ENCODE measurements at places on chromosomes 6 and 20.

- no peaks in the 10 kb centered on the region for H3K27me3 ChIP-seq
- no peaks in the 10 kb centered on the region for H3K4me1 ChIP-seq
- H3K36me3 ChIP-seq: no peaks in the 10 kb centered on the region
These were observed 43.0 kb downstream of the DNAAF9 start for GRCh38 chr20:3364323-3365013.

DNA sequence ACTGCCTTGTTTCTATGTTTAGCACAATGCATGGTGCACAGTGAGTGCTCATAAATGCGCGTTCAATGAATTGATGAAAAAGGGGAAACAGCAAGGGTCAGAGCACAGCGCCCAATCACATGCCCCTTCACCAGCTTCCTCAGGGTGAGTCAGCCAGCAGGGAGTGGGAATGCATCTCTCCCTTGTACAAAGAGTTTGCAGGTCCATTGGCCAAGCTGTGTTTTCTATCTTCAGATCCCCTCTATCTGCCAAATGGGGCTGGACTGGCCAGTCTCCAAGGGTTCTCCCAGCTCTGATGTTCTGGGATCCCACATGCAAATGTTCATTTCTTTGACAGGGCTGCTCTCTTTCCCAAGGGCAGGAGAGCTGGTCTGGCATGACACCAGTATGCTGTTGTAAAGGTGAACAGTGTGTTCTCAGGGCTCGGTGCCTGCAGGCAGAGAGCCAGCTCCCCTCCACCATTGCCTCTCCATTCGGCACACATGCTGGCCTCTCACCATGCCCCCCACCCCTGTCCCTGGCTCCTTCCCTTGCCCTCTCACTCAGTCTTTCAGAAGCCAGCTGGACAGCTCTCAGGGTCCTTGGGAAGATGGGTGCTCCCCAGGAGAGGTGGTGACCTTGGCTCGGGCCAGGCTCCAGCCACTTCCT lies 25.0 kb downstream of the ANGPT4 start:
- no peak for DNase-seq
- no peak overlapping the region for H3K27ac ChIP-seq
- no peak overlapping the region for H3K4me3 ChIP-seq
- no peaks in the 10 kb centered on the region for H3K4me1 ChIP-seq

DNA sequence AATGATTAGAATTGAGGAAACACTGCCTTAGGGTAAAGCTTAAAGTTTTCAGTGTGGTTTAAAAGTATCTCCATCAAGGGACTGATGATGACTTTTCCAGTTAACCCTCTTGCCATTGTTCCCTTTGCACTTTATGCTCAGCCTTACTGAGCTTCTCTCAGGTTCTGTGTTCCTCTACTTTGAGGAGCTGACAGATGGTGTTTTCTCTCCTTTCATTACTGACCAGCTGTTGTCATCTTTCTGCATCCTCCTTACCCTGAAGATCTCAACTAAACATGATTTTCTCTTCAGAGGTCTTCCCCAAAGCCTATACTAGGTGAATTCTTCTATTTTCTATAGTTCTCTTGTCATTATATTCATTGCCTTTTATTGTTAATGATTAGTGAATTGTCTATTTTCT lies 475.6 kb upstream of the SYNCRIP start:
- H3K4me3 ChIP-seq: no peak overlapping the region
- no peak for DNase-seq
- no peaks in the 10 kb centered on the region for H3K27me3 ChIP-seq
- no peak overlapping the region for H3K27ac ChIP-seq
- H3K4me1 ChIP-seq: no peaks in the 10 kb centered on the region

GRCh38 chr6:2687456-2687855 lies 63.3 kb downstream of the MYLK4 start:
- no peak for DNase-seq
- no peak overlapping the region for H3K27ac ChIP-seq
- no peak overlapping the region for H3K4me3 ChIP-seq
- no peaks in the 10 kb centered on the region for H3K27me3 ChIP-seq

GRCh38 chr6:47405273-47405672 lies 72.3 kb upstream of the CD2AP start:
- H3K36me3 ChIP-seq: no peaks in the 10 kb centered on the region
- no peaks in the 10 kb centered on the region for H3K4me1 ChIP-seq
- no peak overlapping the region for H3K4me3 ChIP-seq
- no peaks in the 10 kb centered on the region for H3K27me3 ChIP-seq
- no peak for DNase-seq
- no peak overlapping the region for H3K27ac ChIP-seq

DNA sequence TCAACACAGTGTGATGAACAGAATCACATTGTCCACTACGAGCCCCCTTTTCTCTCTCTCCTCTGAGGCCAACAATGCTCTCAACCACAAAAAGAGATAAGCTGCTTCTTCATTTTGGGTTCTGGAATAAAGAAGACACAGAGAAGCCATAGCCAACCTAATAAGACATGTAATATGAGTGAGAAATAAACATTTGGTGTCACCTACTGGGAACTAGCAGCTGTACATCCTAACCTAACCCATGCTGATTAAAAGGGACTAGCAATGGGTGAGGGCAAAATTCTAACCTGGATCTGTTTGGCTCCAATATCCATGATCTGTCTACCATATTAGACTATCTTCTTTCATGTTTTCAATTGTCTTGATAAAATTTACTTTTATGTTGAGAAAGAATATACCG lies 369.1 kb upstream of the MARCKS start:
- no peak overlapping the region for H3K27ac ChIP-seq
- no peaks in the 10 kb centered on the region for H3K27me3 ChIP-seq
- no peak overlapping the region for H3K4me3 ChIP-seq
- H3K36me3 ChIP-seq: no peaks in the 10 kb centered on the region
- H3K4me1 ChIP-seq: no peaks in the 10 kb centered on the region
- no peak for DNase-seq

GRCh38 chr20:57322476-57322875 lies 7.1 kb upstream of the SPO11 start:
- no peak overlapping the region for H3K27ac ChIP-seq
- H3K27me3 ChIP-seq: peaks cover 16% of the 10 kb centered on the region
- no peak overlapping the region for H3K4me3 ChIP-seq
- no peaks in the 10 kb centered on the region for H3K4me1 ChIP-seq

DNA sequence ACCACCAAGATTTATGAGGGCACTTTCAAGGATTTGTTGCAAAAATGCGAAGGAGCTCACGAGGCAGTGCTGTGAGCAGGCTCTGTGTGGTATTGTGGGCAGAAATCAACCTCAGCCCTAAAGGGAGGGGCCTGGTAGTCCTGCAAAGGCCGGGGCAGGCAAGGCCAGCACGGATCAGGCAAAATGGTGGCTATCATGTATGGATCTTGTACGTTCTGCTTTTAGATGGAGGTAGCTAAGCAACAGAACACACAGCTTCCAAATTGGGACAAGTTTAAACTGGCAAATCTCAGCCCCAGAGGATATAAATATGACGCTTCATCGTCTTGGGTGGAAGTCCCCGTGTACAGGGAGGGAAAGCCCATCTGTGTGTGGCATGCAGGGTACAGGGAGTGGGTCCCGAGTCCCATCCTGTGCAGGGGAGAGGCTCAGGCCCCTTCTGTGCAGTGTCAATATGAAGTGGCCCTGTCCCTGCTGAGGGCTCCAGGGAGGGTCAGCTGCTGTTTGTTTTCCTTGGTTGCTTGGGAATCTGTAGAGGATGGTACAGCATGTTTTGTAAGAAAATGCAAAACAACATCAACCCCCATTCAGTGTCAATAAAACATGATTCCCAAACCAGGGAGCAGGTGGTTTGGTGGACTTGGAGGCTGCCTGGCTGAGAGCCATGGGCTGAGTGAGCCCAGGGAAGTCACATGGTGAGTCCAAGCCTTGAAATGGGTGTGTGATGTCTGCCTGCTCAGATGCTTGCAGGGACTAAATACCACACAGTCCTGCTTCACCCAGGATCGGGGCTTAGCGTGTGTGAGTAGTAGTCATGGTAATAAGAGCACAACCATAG lies 113.0 kb downstream of the SYCP2 start:
- no peak overlapping the region for H3K4me3 ChIP-seq
- no peaks in the 10 kb centered on the region for H3K4me1 ChIP-seq
- no peaks in the 10 kb centered on the region for H3K36me3 ChIP-seq
- H3K27me3 ChIP-seq: no peaks in the 10 kb centered on the region
- DNase-seq: no peak

DNA sequence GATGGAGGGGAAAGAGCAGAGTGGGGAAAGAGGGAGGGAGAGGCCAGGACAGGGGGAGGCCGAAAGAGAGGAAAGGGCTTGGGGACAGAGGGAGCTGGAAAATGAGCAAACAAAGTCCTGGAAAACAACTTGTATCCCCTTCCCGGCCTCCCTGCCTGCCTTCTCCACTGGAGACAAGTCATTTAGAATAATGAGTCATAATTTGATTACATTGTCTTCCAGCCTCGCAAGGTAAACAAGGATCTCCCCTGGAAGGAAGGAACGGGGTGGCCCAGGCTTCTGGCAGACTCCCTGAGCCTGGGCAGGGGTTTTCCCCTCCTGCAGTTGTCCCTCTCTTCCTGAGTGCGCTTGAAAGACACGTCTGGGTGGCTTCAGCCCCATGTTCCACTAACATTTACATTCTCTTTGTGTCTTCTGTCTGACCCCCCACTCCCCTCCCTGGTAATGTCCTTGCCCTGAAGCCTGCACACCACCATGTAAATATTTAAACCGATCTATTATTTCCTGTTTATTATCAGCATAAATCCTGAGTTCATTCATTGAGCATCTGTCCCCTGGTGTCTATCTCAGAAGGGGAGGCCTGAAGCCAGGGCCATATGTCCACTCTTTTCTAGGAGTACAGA lies 12.1 kb upstream of the MRPS18A start:
- DNase-seq: no peak
- no peaks in the 10 kb centered on the region for H3K4me1 ChIP-seq
- no peaks in the 10 kb centered on the region for H3K36me3 ChIP-seq
- H3K27ac ChIP-seq: no peak overlapping the region
- H3K4me3 ChIP-seq: no peak overlapping the region
- no peaks in the 10 kb centered on the region for H3K27me3 ChIP-seq

- H3K4me1 ChIP-seq: no peaks in the 10 kb centered on the region
- no peak overlapping the region for H3K4me3 ChIP-seq
- no peak overlapping the region for H3K27ac ChIP-seq
- DNase-seq: no peak
These were observed 38.2 kb upstream of the KIF13A start for GRCh38 chr6:18025596-18025995.

- H3K4me3 ChIP-seq: no peak overlapping the region
- H3K36me3 ChIP-seq: no peaks in the 10 kb centered on the region
- no peak for DNase-seq
- H3K4me1 ChIP-seq: no peaks in the 10 kb centered on the region
- no peaks in the 10 kb centered on the region for H3K27me3 ChIP-seq
These were observed 33.6 kb upstream of the HLA-A start for GRCh38 chr6:29908710-29909109.

DNA sequence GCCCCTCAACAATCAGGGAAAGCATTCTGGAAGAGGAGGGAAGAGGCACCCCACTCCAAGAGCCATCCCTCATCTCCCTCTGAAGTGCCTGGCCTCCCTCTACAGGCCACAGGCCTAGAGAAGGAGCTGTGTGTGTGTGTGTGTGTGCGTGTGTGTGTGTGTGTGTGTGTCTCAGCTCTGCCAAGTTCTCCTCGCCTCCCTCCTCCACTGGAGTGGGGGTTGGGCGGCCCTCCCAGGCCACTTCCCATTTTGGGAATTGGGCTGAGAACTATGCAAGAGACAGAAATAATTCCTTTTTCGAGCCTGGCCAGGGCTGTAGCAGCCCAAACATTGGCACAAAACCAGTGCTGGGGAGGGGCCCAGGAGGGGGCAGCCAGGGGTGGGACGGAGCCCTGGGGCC lies 35.7 kb downstream of the KCNB1 start:
- DNase-seq: no peak
- H3K4me3 ChIP-seq: no peak overlapping the region
- H3K36me3 ChIP-seq: no peaks in the 10 kb centered on the region
- no peaks in the 10 kb centered on the region for H3K4me1 ChIP-seq
- H3K27me3 ChIP-seq: peaks cover 19% of the 10 kb centered on the region

DNA sequence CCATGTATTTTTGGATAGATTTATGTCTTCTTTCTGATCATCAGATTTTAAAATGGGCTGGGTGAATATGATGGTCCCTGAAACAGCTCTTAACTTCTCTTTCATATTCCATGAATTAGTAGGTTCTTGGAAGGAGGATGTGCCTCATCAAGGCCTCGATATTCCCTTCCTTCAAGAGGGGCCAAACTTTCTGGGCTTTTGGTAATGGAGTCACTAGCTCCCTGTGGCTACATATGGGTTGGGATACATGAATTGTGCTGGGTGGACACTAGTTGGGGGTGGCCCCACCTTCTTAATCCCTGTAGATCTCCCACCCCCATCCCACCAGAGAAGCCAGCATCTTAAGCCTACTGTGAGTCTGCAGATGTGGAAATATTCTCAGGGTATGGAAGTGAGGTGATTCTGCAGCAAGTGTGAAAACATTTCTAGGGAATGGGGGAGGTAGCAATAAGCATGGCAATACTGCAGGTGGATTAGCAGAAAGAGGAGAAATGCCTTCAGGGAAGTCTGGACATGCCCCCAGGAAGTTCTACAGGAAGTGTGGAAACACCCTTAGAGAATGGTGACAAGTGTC lies 2.2 kb downstream of the TP53INP2 start:
- no peak for DNase-seq
- no peaks in the 10 kb centered on the region for H3K27me3 ChIP-seq
- no peaks in the 10 kb centered on the region for H3K36me3 ChIP-seq
- no peak overlapping the region for H3K4me3 ChIP-seq
- no peak overlapping the region for H3K27ac ChIP-seq
- peaks cover 44% of the 10 kb centered on the region for H3K4me1 ChIP-seq

GRCh38 chr6:46246727-46247126 lies 75.9 kb upstream of the ENPP5 start:
- H3K36me3 ChIP-seq: no peaks in the 10 kb centered on the region
- DNase-seq: no peak
- H3K4me3 ChIP-seq: no peak overlapping the region
- no peaks in the 10 kb centered on the region for H3K4me1 ChIP-seq

- DNase-seq: no peak
- no peaks in the 10 kb centered on the region for H3K4me1 ChIP-seq
- no peak overlapping the region for H3K4me3 ChIP-seq
- no peaks in the 10 kb centered on the region for H3K36me3 ChIP-seq
- H3K27ac ChIP-seq: no peak overlapping the region
These were observed 52.7 kb downstream of the BANF2 start for GRCh38 chr20:17752459-17752858.

- H3K36me3 ChIP-seq: no peaks in the 10 kb centered on the region
- no peak overlapping the region for H3K4me3 ChIP-seq
- peak; percentile 51 for DNase-seq
- peaks cover 8% of the 10 kb centered on the region for H3K4me1 ChIP-seq
- H3K27ac ChIP-seq: no peak overlapping the region
These were observed 4.0 kb upstream of the SPATS1 start for GRCh38 chr6:44338228-44339122.

DNA sequence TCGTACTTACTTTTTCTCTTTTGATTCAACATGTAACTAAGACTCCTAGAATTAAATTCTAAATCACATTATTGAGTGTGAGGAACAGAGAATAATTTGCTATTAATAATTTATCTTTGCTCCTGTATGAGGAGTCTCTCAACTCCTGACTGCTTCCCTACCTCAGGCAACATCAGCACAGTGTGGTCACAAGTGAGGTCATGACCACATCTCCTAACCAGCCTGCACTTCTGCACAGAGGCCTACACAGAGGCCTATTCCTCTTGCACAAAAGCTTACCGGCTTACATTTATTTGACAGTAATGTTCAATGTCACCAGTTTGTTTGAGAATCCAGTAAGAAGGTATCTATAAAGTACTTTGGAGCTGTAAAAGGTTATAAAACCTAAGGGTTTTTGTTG lies 637.4 kb upstream of the MARCKS start:
- H3K27ac ChIP-seq: no peak overlapping the region
- no peak overlapping the region for H3K4me3 ChIP-seq
- H3K27me3 ChIP-seq: no peaks in the 10 kb centered on the region
- H3K36me3 ChIP-seq: no peaks in the 10 kb centered on the region
- DNase-seq: no peak
- no peaks in the 10 kb centered on the region for H3K4me1 ChIP-seq

Data from CD4-positive, alpha-beta T cell (primary cell).